ENCODE measurements at places on chromosomes 1 and 21.

GRCh38 chr1:148315071-148315811 lies 163.2 kb upstream of the NBPF11 start:
- no peak overlapping the region for H3K27ac ChIP-seq
- H3K4me3 ChIP-seq, result no peak overlapping the region
- DNase-seq, result no peak
- no peaks in the 10 kb centered on the region for H3K27me3 ChIP-seq
- no peaks in the 10 kb centered on the region for H3K4me1 ChIP-seq

DNA sequence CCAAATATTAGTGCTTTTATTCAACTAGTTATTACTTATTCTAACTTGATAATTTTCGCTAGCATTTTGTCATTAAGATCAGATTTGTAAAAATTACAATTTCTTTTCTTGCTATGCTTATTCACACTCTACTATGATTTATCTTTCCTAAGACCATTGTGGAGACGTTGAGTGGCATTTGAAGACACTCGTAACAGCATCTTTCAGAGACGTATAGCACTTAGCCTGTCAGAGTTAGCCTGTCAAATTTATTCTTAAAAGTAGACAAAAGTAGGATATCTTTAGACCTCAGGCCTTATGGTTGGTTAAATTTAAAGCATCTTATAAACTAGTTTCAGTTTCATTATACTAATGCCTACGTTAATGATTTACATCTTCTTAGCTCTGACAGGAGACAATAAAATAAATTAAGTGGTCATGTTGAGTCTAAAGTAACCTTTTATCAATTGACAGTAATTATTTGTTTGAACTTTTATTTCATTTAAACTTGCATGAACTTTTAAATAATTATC lies 1410.1 kb downstream of the MRPL39 start:
- no peak overlapping the region for H3K27ac ChIP-seq
- no peak overlapping the region for H3K4me3 ChIP-seq
- H3K36me3 ChIP-seq, result no peaks in the 10 kb centered on the region
- DNase-seq, result no peak
- no peaks in the 10 kb centered on the region for H3K27me3 ChIP-seq
- H3K4me1 ChIP-seq, result no peaks in the 10 kb centered on the region

- H3K4me3 ChIP-seq, result peak overlapping the region; percentile 79
- H3K4me1 ChIP-seq, result peaks cover 51% of the 10 kb centered on the region
- H3K27me3 ChIP-seq, result no peaks in the 10 kb centered on the region
- DNase-seq, result peak; percentile 89
Observed at GRCh38 chr1:43979528-43980254, 681 bp downstream of the B4GALT2 start.

- H3K36me3 ChIP-seq, result peaks cover 9% of the 10 kb centered on the region
- peaks cover 49% of the 10 kb centered on the region for H3K4me1 ChIP-seq
- H3K4me3 ChIP-seq, result no peak overlapping the region
- no peak overlapping the region for H3K27ac ChIP-seq
- no peaks in the 10 kb centered on the region for H3K27me3 ChIP-seq
- no peak for DNase-seq
Observed at GRCh38 chr1:109988349-109988914, 3.9 kb downstream of the AHCYL1 start.

DNA sequence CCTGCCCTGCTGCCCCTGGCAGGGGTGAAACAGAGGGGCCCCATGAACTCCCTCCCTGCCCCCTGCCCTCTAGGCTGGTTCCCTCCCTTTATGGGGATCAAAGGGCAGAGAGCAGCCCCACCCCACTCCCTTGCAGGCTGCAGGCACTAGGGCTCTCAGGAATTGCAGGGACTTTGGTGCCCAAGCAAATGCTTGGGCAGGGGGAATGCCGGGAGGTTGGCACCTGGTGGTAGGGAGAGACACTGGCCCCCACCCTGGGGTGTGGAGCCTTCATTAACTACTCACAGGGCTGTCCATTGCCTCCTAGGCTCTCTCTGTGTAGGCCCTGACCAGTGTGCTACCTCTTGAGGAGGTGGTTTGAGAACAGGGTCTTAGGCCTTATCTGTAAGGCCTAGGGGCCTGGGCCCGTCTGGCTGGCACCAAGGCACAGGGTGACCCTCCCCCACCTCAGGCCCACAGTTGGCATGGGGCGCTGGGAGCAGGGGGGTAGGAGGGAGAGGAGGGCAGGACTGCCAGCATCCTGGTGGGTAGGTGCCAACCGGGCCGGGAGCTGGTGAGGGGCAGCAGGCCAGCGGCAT lies 4.7 kb downstream of the ZBTB7B start:
- no peak overlapping the region for H3K4me3 ChIP-seq
- peak; percentile 37 for DNase-seq
- H3K27ac ChIP-seq, result no peak overlapping the region
- H3K36me3 ChIP-seq, result no peaks in the 10 kb centered on the region
- H3K27me3 ChIP-seq, result no peaks in the 10 kb centered on the region

DNA sequence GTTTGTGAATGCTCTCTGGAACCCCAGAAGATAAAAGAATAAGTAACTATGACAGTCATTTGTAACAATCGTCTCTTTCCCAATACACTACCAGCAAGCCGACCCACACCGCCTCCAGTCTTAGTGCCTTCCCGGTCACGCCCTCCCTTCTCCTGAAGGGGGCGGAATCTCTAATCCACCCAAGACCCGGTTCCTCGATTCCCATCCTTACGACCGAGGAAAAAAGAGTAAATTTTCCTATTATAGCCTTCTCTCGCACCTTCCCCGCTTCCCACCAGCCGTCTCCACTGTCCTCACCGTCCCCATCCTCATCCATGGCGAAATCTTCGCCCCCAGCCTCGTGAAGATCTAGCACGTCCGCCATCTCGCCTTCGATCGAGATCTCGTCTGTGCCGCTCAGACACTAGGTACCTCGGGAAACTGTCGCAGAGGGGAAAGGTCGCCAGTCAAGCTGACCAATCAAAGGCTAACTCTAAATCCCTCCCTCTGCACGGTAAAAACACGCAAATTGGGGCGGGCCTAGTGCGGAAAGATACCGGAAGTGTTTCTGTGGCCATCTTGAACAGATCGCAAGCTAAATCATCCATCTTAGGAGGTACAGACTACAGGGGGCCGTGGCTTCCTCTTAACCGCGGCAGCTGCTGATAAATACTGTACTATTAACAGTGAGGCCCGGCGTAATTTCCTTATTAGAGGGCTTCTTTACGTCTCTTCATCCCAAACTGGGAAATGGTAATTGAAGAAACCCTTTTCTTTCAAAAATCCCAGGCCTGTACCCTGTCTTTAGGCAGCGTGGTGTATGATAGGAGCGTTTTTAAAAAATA lies at the start of gene RBM8A:
Gene RBM8A, minus strand, starts transcription at position 422 of the 824 bp plus-strand sequence. Its CDS starts 58 bp downstream, at position 364.
- H3K27ac ChIP-seq, result peak within 1 kb of the TSS; percentile 98
- H3K4me3 ChIP-seq, result peak within 1 kb of the TSS; percentile 70
- no peaks in the 10 kb centered on the region for H3K27me3 ChIP-seq
- DNase-seq, result peak; percentile 99
- peaks cover 32% of the 10 kb centered on the region for H3K4me1 ChIP-seq

- H3K27ac ChIP-seq, result no peak overlapping the region
- peaks cover 80% of the 10 kb centered on the region for H3K36me3 ChIP-seq
- no peak overlapping the region for H3K4me3 ChIP-seq
- no peak for DNase-seq
- H3K27me3 ChIP-seq, result no peaks in the 10 kb centered on the region
Observed at GRCh38 chr1:53260631-53261247, 22.4 kb upstream of the MAGOH start.

DNA sequence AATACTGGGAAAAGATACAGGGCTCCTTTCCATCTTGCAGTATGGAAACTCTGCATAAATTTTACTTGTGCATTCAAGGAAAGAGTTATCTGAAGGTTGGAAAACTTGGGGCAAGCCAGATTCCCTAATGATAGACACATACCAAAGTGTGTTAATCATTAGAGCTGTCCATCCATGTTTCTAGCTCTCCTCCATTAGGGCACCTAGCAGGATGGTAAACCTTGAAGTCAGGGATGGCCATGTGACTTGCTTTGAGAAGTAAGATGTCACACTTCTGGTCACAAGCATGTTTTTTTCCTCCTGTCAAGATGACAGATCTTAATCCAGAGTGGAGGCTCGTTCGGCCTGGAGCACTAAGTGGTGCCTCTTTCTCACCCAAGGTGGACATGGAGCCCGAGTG lies 241.9 kb upstream of the RUNX1 start:
- no peaks in the 10 kb centered on the region for H3K36me3 ChIP-seq
- H3K4me1 ChIP-seq, result no peaks in the 10 kb centered on the region
- no peaks in the 10 kb centered on the region for H3K27me3 ChIP-seq
- DNase-seq, result no peak
- H3K27ac ChIP-seq, result no peak overlapping the region

- H3K27ac ChIP-seq, result no peak overlapping the region
- H3K4me1 ChIP-seq, result peaks cover 3% of the 10 kb centered on the region
- H3K4me3 ChIP-seq, result no peak overlapping the region
- peaks cover 42% of the 10 kb centered on the region for H3K36me3 ChIP-seq
- peak; percentile 76 for DNase-seq
Observed at GRCh38 chr1:26932531-26932930, 11.0 kb downstream of the NUDC start.
